ENCODE measurements at places on chromosomes 1 and 21.

- H3K36me3 ChIP-seq, result no peaks in the 10 kb centered on the region
- peaks cover 12% of the 10 kb centered on the region for H3K27me3 ChIP-seq
- H3K27ac ChIP-seq, result no peak overlapping the region
- no peak overlapping the region for H3K4me3 ChIP-seq
- peak; percentile 26 for DNase-seq
- H3K4me1 ChIP-seq, result no peaks in the 10 kb centered on the region
Observed at GRCh38 chr1:224785040-224785328, 144.5 kb upstream of the DNAH14 start.

DNA sequence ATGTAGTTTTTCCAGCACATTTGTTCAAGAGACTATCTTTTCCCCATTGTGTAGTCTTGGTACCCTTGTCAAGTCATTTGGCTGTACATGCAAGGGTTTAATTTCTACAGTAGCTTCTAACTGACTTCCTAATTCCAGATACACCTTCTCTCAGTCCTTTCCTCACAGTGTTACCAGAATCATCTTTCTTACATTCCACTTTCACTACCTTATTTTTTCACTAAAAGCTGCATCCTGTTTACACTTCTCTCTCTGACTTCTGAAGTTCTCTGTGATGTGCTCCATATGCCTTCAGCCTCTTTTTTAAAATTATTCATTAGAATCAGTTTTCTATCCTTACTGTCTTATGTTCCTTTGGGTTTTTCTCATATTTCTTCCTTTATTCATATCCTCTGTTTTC is 57.1 kb upstream of the RWDD3 start:
- no peaks in the 10 kb centered on the region for H3K27me3 ChIP-seq
- DNase-seq, result no peak
- H3K4me1 ChIP-seq, result peaks cover under 1% of the 10 kb centered on the region
- H3K27ac ChIP-seq, result no peak overlapping the region
- no peaks in the 10 kb centered on the region for H3K36me3 ChIP-seq

DNA sequence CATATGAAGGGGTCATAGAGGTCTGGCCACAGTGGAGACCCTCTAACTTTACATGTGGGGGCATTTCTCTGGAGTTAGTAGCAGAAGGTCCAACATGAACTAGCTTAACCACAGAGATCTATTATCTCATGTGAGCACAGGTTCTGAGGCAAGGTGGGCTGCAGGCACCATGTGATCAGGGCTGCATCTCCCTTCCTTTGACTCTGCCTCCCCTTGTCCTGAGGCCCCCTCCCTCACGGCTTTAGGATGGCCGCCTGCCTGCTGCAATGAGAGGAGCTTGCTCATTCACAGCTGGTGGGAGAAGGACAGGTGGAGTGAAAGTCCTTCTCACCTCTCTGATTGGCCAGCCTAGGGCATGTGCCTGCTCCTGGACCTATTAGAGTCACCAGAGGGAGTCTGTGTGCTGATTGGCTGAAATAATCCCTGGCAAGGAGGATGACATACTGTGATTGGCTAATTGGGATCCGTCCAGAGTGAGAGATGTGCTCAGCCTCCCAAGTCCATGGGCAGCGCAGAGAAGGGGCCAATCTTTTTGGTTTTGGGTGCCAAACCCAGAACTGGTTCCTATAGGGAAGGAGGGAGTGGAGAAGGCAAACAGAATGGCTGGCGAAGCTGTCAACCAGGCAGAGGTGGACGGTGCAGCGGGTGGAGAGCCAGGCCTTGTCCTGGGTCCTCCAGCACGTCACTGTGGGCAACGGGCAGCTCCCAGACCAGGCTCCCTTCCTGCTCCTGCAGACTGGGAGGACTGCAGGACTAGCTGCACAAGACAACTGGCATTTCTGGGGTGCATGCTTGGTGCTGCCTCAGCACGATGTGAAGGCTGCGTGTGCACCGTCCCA is 39.4 kb upstream of the C1orf174 start:
- H3K4me1 ChIP-seq, result no peaks in the 10 kb centered on the region
- H3K27ac ChIP-seq, result no peak overlapping the region
- H3K4me3 ChIP-seq, result no peak overlapping the region
- no peaks in the 10 kb centered on the region for H3K27me3 ChIP-seq
- H3K36me3 ChIP-seq, result no peaks in the 10 kb centered on the region

GRCh38 chr1:36831186-36831810 is 203.0 kb downstream of the GRIK3 start:
- H3K36me3 ChIP-seq, result no peaks in the 10 kb centered on the region
- no peak overlapping the region for H3K4me3 ChIP-seq
- no peaks in the 10 kb centered on the region for H3K4me1 ChIP-seq
- DNase-seq, result no peak
- H3K27me3 ChIP-seq, result peaks cover 15% of the 10 kb centered on the region

- no peak overlapping the region for H3K4me3 ChIP-seq
- no peaks in the 10 kb centered on the region for H3K4me1 ChIP-seq
- H3K36me3 ChIP-seq, result no peaks in the 10 kb centered on the region
- no peak overlapping the region for H3K27ac ChIP-seq
- no peak for DNase-seq
- H3K27me3 ChIP-seq, result no peaks in the 10 kb centered on the region
Observed at GRCh38 chr1:78676993-78677392, 27.4 kb downstream of the IFI44 start.

- no peaks in the 10 kb centered on the region for H3K27me3 ChIP-seq
- peaks cover 23% of the 10 kb centered on the region for H3K36me3 ChIP-seq
- peaks cover 20% of the 10 kb centered on the region for H3K4me1 ChIP-seq
- H3K27ac ChIP-seq, result no peak overlapping the region
- no peak overlapping the region for H3K4me3 ChIP-seq
Observed at GRCh38 chr1:151370211-151370911, 2.1 kb downstream of the SELENBP1 start.

GRCh38 chr1:53187401-53187800 is 9.2 kb upstream of the CPT2 start:
- DNase-seq, result no peak
- no peak overlapping the region for H3K4me3 ChIP-seq
- no peak overlapping the region for H3K27ac ChIP-seq

- H3K27ac ChIP-seq, result no peak overlapping the region
- H3K36me3 ChIP-seq, result no peaks in the 10 kb centered on the region
- H3K4me3 ChIP-seq, result no peak overlapping the region
- no peaks in the 10 kb centered on the region for H3K27me3 ChIP-seq
Observed at GRCh38 chr1:48498096-48498791, 26.2 kb upstream of the SPATA6 start.

DNA sequence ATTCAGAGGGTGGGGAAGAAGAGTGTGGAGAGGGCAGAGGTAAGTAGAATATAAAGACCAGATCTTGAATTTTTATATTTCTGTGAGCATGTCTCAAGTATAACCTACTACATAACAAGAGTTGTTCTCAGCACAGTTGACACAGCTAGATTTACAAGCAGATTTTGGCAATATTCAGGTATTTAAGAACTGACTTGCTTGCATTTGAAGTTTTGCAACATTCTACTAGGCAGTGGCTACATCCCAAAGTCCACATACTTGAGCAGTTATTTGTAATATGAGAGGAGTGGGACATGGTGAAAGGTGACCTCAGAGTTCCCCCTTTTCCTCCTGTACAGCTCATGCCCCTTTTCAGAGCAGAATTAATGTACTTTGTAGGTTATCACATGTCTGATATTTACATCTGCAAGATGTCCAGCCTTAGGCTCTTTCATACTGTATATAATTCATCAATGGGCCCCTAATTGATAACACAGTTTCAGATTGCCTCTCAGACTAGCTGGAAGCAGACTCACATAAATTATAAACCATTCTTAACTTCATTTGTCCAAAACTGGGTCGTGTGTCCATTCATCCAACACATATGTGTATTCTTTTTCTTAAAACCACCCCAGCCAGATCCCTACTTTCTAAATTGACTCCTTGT is 136.7 kb upstream of the RAVER2 start:
- no peak for DNase-seq
- H3K27ac ChIP-seq, result no peak overlapping the region
- no peaks in the 10 kb centered on the region for H3K36me3 ChIP-seq
- no peaks in the 10 kb centered on the region for H3K4me1 ChIP-seq

GRCh38 chr1:171433451-171433850 is 51.9 kb upstream of the PRRC2C start:
- peaks cover 14% of the 10 kb centered on the region for H3K4me1 ChIP-seq
- H3K27me3 ChIP-seq, result no peaks in the 10 kb centered on the region
- DNase-seq, result peak; percentile 12

DNA sequence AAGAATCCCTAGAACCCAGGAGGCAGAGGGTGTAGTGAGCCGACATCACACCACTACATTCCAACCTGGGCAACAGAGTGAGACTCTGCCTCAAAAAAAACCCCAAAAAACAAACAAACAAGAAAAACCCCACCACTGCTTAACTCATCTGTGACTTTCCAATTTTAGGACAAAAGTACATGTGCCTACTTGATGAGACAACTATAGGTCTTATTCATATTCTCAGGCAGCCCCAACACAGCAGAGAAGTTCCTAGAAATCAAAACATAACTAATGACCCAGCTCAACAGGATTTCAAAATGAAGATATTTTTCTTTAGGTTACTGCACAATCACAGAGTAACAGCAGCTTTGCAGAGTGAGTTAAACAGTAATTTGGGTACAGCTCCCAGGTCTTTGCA is 26.4 kb downstream of the TIAM1 start:
- H3K27me3 ChIP-seq, result no peaks in the 10 kb centered on the region
- H3K36me3 ChIP-seq, result no peaks in the 10 kb centered on the region
- no peak overlapping the region for H3K4me3 ChIP-seq
- H3K27ac ChIP-seq, result no peak overlapping the region
- DNase-seq, result no peak

- no peak overlapping the region for H3K4me3 ChIP-seq
- peaks cover 2% of the 10 kb centered on the region for H3K4me1 ChIP-seq
- H3K27ac ChIP-seq, result no peak overlapping the region
- H3K36me3 ChIP-seq, result no peaks in the 10 kb centered on the region
- H3K27me3 ChIP-seq, result no peaks in the 10 kb centered on the region
Observed at GRCh38 chr1:28173980-28174297, 2.6 kb downstream of the PTAFR start.

DNA sequence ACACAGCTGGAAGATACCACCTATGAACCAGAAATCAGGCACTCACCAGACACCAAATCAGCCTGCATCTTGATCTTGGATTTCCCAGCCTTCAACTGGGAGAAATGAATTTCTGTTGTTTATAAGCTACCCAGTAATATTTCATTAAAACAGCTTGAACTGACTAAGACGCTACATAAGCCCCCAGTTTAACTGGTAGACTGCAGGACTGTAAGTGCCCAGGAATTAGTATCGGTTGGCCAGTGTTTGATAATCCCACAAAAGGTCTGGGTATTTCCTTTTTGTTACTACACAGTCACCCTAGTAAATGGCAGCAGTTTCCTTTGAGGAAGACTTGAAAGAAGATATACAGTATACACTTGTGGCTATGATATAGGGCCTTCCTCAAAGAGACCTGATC is 7.3 kb upstream of the SLC35D1 start:
- H3K4me1 ChIP-seq, result no peaks in the 10 kb centered on the region
- H3K4me3 ChIP-seq, result no peak overlapping the region
- H3K36me3 ChIP-seq, result no peaks in the 10 kb centered on the region
- peak; percentile 55 for DNase-seq
- H3K27ac ChIP-seq, result peak overlapping the region; percentile 39
- no peaks in the 10 kb centered on the region for H3K27me3 ChIP-seq

GRCh38 chr1:213186168-213186567 is 135.1 kb downstream of the RPS6KC1 start:
- H3K4me3 ChIP-seq, result no peak overlapping the region
- no peak for DNase-seq
- no peak overlapping the region for H3K27ac ChIP-seq
- H3K27me3 ChIP-seq, result no peaks in the 10 kb centered on the region
- H3K36me3 ChIP-seq, result peaks cover 28% of the 10 kb centered on the region

DNA sequence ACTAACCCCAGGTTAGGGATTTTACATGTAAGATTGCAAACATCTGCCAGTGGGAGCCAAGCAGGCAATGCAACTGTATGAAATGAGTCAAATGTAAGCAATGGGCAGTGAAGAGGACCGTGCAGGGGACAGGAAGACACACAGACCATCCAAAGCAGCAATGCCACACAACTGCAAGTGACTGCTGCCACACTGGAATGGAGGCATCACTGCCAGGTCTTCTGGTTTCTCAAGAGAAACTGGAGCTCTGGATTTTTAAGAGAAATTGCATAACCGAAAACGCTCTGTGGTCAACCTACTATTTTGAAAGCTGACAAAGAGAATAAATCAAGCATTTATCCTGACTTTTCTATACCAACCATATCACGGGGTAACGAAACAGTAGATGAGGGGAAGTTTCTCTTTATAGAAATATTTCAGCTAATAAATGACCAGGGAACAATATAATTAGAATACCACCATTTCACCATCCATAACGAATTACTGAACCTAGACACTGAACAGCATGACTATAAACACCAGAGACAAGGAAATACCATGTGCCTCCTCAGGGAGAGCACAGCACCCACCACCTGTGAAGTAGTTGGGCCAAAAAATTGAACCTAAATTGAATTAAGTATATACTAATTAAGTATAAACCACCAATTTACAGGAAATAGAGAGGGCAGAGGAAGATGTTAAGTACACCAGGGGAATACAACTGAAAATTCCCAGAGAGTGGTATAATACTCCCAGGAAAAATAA is 4.4 kb downstream of the AK2 start:
- H3K27ac ChIP-seq, result no peak overlapping the region
- no peaks in the 10 kb centered on the region for H3K36me3 ChIP-seq

- peaks cover 3% of the 10 kb centered on the region for H3K4me1 ChIP-seq
- no peaks in the 10 kb centered on the region for H3K27me3 ChIP-seq
- no peak overlapping the region for H3K27ac ChIP-seq
- H3K4me3 ChIP-seq, result no peak overlapping the region
- DNase-seq, result no peak
- no peaks in the 10 kb centered on the region for H3K36me3 ChIP-seq
Observed at GRCh38 chr1:235004840-235005391, 123.7 kb downstream of the TOMM20 start.

GRCh38 chr1:98280049-98280448 is 359.2 kb upstream of the DPYD start:
- no peak overlapping the region for H3K4me3 ChIP-seq
- no peak for DNase-seq
- no peaks in the 10 kb centered on the region for H3K36me3 ChIP-seq
- H3K4me1 ChIP-seq, result peaks cover 2% of the 10 kb centered on the region
- no peaks in the 10 kb centered on the region for H3K27me3 ChIP-seq
- H3K27ac ChIP-seq, result no peak overlapping the region

DNA sequence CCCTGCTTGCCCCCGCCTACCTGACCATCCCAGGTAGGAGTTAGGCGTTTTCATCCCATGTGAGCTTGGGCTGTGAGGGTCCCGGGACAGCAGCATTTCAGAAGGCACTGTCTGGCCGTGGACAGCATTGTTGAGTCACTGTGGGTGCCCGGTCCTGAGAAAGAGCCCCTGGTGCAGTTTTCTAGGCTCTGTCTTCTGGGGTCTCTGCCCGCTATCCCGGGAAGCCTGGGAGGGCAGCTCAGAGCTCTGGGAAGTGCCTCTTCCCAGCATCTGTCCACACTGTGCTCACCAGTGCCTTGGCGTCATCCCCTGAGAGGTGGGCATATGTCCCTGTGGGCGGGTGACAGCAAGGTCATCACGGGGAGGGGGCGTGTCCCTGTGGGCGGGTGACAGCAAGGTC is 11.4 kb upstream of the ZNF669 start:
- no peak for DNase-seq
- H3K27me3 ChIP-seq, result no peaks in the 10 kb centered on the region
